ENCODE measurements at places on chromosomes 3 and 15.

DNA sequence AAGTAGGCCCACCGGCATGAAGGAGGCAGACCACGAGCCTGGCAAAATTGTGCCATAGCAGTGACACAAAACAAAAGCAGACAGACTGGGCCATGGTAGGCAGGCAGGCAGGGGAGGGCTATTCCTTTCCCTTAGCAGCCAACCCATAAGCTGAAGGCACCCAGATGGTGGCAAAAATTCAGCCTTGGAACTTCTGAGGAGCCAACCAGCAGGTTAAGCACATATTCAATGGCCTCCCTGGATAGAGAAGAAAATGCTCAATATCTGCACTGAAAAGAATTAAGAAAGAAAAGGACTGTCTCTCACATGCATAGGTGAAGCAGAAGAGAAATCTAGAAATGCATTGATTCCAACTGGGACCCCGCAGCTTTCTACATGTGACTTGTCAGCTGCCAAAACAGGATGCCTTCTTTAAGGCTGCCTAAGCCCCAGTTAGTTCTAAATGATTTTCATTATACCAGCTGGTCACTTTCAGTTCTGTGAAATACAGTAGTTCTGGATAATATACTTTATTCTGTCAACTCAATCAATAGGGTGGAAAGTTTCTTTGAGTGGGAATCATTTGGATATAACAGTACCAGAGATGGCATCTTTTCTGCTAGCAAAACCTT, 2.7 kb downstream of the PRICKLE2 start:
- no peak for DNase-seq

DNA sequence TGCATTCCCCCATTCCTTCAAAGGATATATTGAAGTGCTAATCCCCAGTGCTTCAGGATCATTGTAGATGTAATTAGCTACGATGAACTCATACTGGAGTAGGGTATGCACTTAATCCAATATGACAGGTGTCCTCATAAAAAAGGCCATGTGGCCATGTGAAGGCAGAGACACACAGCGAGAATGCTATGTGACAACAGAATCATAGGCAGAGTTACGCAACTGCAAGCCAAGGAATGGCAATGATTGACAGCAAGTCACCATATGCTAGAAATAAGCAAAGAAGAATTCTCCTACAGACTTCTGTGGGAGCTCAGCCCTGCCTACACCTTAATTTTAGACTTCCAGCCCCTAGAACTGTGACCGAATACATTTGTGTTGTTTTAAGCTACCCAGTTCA, 875.6 kb upstream of the ROBO1 start:
- no peak for DNase-seq

DNA sequence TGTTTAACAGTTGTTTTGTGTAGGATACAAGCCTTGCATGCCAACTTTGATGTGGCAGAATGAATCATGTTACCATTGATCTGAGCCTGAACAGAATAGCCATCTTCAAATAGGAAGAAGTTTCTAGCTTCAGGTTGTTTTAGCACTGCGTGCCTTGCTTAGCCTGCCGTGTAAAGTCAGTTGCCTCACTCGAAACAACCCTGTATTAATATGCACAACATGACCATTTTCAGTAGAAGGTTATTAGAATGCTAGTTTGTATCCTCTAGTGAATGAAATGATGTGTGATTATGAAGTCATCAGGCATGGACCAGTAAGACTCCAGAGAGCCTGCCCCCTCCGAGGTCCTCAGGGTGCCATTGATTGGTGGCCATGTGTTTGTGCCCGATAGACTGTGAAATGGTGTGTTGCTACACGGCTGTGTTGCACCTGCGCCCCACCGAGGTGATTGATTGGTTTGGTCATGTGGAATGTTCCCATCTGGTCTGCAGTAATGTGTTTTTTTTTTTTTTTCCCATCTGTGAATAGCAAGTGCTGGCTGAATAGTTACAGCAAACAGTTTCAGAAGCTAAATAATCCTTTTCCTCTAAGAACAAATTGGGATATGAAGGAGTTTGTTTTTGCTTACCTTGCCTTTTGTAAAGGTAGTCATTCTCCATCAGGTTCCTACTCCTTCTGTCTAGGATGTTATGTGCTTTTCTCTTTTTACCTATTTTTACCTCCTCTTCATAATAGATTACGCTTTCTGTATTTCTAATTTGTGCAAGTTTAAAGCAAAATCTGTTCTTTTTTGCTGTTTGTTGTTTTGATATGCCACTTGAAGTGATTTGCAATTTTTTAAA, 214.9 kb downstream of the TCF12 start:
- peak; percentile 35 for DNase-seq

GRCh38 chr3:53803124-53803815, 42.9 kb downstream of the CHDH start:
- DNase-seq: peak; percentile 15

Measured in right kidney (tissue), 9 donors.